ENCODE measurements at places on chromosomes 3 and 15.
A peak's percentile ranks its signal among the peaks of the same experiment; 100 is the strongest.

DNA sequence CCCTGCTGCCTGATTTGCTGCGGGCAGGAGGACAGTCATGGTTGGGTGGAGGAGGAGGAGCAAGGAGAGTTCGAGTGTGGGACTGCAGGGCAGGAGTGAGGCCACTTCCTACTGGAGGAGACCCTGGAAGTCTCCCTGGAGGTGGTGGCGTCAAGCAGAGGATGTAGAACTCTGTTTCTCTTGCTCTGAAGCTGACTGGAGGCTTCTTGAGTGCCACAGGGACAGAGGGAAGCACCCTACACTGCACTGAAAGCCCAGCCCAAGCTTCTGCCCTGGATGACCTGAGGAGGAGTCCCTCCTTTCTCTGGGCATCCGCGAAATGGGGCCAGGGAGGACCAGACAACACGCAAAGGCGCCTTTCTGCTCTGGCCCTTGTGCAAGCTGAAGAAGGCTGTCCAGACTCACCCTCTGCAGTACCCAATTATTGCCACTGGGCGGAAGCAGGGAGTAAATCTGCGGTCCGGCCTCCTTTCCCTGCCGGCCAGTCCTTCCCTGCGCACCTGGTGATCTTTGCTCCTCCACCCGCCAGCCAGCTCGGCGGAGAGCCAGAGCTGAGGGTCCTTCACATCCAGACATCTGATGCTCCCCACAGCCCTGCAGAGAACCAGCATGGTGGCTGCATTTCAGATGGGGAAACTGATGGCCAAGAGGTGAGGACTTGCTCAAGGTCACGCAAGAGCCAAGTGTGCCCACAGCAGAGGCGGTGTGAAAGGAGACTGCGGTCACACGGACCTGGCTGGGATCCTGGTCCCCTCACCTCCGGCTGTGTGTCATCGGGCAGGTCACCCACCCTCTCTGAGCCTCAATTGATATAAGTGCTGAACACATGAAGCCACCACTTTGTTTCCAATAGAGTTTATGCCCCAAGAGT lies 207.1 kb downstream of the TBC1D2B start:
- DNase-seq, result peak; percentile 81

DNA sequence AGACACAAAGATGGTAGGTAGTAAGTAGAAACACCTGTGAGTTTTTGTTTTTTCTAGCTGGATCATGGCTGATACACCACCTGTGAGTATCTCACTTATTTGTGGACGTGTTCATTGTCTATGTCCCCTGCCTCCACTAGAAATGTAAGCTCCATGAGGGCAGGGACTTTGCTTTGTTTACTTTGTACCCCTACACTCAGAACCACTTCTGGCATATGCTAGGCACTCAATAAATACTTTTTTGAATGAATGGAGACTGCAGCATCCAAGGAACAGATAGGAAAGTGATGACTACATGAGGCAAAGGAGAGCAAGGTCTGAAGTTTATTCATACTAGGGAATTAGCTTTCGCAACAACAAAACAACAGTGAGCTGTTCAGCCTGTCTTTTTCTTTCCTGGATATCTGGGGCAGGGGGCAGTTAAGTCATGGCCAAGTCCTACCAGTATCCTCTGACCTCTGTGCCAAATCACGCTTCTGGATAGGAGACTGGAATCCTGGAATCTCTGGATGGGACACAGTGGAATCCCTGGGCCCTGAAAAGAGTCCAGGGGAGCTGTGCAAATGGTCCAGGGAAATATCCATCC lies 11.6 kb upstream of the EPB42 start:
- DNase-seq, result no peak

DNA sequence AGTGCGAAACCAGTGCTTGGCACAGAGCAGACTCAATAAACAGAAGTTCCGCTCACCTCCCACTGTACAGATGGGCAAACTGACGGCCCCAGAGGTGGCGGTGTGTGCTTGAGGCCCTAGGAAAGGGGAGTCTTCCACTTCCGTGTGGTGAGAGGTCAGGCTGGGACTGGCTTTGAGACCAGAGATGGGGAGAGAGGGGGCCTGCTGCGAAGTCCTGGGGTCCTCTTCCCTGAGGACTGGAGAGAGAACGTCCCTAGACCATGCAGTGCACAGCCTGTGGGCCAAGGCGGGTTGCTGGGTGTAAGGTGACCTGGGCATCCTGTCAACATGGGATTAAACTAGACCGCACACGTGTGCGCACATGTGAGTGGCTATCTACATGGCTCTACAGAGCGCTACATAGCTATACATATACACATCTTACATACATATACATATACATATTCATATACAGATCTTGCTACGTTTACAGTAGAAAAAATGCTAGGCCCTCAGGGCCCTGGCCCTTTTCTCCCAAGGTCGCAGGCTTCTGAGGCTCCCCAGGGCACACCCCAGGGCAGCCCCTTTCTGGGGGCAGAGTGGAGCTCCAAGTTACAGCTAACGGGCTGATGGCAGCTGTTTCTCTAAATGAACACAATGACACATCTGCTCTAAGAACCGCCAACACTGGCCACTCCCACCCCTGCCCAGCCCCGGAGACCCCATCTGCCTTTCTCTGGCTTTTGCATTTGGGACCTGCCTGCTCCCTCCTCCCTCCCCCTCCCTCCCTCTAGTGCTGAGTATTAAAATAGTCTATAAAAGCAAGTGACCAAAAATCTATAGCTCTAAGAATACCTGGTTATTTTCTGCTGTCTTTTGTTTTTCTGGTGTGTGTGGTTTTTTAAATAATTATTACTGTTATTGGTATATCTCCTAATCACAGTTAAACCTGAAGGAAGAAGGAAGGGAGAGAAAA lies 47.0 kb downstream of the HCN4 start:
- no peak for DNase-seq

GRCh38 chr3:40047406-40047805 lies 238.0 kb downstream of the MYRIP start:
- no peak for DNase-seq

- DNase-seq, result no peak
These were observed 504.9 kb upstream of the SEMA6D start for GRCh38 chr15:47212222-47213010.

DNA sequence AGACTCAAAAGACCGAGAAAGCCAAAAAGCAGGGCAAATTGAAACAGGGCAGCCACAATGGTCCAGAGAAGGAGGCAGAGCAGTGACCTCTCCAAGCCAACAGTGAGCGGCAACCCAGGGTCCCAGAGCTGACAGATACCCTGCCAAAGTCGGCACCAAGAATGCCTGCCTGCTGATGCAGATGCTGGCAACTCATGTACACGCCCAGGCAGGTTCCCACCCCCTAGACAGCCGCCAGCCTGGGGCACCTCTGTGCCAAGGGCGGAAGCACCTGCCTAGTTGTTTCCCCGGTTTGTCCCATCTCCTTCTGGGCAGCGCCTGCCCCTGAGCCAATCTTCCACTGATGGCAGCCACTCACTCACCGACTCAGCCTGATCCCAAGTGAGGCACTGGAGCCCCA lies 22.1 kb downstream of the KLHL25 start:
- no peak for DNase-seq

DNA sequence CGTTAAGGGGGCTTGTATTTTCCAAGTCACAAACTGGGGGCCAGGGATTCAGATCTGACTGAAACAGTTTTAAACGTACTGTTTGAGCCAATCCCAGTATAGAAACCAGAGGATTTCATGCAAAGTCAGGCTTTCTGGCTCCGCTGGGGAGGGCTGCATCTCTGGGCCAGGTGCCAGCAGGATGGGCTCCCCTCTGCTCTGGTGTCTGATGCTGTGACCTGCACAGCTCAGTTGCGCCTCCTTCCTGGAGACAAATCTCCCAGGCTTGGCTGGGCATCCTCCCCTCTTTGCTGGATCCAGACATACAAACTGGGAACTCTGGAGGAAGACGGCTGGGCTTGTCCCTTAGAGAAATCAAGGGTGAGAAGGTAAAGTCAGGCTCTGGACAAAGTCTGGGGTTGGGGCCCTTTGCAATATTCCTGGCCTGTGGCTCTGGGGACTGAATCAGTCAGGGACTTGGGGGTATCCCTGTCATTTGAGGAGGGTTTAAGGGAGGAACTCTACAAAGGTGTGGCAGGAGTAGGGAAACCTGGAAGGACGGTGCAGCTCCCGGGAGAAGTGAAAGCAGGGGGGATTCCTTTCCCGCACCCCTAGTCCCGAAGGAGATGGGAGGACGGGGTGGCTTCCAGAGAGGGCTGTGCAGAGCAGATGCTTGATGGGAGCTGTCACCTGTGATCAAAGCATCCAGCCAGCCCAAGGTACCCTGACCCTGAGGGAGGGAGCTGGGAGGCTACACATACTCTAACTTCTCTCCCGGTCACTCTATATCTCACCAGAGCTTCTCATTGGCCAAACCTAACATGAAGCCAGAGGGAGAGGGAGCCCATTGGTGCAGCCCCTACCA lies 114.8 kb upstream of the ATP2B2 start:
- DNase-seq, result no peak

- DNase-seq, result no peak
These were observed 44.9 kb downstream of the APBA2 start for GRCh38 chr15:28930476-28931291.

- DNase-seq, result no peak
These were observed 7.0 kb downstream of the MINDY4B start for GRCh38 chr3:150898046-150898754.

- no peak for DNase-seq
These were observed 9.6 kb downstream of the EMC3 start for GRCh38 chr3:9976721-9977709.

Data from NAMALWA (cell line).